Retina (tissue), 1 donor: ENCODE measurements at places on chromosomes 5 and 9.

GRCh38 chr9:136852664-136853595 is 784 bp downstream of the MAMDC4 start:
- DNase-seq, result no peak

DNA sequence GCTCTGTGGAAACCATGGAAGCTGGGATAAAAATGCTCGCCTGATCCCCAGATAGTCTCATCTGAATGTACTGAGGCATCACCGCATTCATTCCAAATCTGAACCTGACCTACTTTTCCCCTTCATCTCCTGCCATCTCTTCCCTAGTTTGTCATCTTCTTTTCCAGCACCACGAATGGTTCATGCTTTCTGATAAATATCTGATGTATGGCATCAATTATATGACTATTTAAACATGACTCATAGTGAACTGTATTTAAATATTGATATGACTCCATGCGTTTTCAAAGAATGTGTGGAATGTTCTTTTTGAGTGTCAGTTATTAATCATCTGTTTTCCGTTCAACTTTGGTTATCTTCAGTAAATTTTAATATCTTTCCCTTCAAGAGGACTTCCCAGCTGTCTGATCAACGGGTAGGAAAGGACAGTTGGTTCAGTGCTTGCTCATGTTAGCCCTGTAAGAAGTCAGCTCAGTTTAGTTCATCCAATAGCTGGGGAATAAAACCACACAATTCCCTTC is 21.1 kb downstream of the BASP1 start:
- no peak for DNase-seq

DNA sequence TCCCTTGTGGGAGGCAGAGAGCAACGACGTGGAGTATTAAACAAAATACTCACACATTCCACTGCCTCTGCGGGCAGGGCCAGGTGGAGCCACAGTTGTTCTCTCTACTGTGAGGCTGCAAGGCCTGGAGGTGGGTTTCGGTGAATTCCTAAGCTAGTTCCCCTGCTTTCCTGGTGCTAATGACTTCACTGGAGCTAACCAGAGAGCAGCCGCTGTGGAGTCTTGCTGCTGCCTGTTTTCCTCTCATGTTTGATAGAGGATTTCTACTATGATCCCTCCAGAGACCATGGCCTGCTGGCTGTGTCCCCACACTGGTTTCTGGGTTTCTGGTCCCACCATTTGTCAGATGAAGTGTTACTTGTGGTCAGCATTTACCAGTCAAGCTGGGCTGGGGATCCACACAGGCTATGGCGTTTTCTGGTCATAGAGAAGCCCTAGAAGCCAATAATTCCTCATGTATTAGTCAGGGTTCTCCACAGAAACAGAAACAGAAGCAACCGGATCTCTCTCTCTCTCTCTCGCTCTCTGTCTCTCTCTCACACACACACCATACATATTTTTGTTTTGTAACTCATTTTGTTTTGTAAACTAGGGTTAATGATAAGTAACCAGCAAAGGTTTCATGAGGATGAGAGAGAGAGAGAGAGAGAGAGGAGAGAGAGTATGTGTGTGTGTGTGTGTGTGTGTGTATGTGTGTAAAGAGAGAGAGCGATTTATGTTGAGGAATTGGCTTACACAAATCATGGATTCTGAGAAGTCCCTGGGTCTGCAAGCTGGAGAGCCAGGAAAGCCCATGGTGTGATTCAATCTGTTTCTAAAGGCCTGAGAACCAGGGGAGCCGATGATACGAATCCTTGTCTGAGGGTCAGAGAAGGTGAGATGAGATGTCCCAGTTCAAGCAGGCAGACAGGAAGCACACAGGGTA is 403.0 kb downstream of the GADD45G start:
- no peak for DNase-seq

GRCh38 chr5:126422994-126423788 is at the start of gene GRAMD2B:
GRAMD2B (plus strand) TSS chr5:126423409; CDS start chr5:126423607, 198 bp downstream.
- peak; percentile 87 for DNase-seq

DNA sequence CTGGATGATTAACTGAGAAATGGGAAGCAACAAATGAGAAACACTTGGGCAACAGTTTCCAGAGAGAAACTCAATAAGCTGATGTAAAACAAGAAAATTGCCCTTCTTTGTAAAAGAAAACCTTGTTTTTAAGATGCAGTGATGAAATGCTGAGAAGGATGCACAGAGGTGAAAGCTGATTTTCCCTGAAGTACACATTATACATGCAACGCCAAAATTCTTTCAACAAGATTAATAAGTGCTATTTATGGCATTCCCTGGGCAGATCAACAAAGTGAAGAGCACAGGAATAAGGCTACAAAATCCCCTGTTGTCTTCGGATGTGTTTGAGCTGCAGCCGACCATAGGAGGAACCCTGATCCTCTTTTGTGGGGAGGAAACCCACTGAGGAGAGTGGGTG is 208.0 kb upstream of the ANKH start:
- no peak for DNase-seq

GRCh38 chr9:127612939-127613582 is 984 bp downstream of the STXBP1 start:
- DNase-seq, result peak; percentile 86

- DNase-seq, result peak; percentile 46
Observed at GRCh38 chr5:113057557-113057984, 81.0 kb downstream of the DCP2 start.
